ENCODE measurements at places on chromosomes 6 and 20.

DNA sequence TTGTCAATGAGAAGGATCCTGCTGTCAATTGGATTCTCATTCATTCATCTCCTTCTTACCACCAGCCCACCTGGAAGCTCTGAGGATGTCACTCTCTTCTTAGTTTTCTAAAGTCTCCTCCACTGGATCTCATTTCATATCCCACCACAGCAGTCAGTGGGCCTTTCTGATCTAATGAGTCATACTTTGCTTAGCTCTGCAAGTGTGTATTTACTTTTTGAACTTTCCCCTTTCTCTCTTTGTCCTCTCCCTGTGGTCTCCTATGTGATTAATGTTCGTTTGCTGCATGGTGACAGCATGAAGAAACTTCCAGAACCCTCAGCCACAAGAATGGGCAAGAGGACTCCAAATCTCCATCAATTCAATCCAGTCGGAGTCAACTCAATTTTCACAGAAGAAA, 63.6 kb upstream of the SYNDIG1 start:
- no peaks in the 10 kb centered on the region for H3K27me3 ChIP-seq
- no peak overlapping the region for H3K27ac ChIP-seq
- no peaks in the 10 kb centered on the region for H3K36me3 ChIP-seq
- no peaks in the 10 kb centered on the region for H3K4me1 ChIP-seq

GRCh38 chr20:17733767-17734304, 34.1 kb downstream of the BANF2 start:
- DNase-seq, result no peak
- H3K27ac ChIP-seq, result no peak overlapping the region
- H3K4me1 ChIP-seq, result no peaks in the 10 kb centered on the region

DNA sequence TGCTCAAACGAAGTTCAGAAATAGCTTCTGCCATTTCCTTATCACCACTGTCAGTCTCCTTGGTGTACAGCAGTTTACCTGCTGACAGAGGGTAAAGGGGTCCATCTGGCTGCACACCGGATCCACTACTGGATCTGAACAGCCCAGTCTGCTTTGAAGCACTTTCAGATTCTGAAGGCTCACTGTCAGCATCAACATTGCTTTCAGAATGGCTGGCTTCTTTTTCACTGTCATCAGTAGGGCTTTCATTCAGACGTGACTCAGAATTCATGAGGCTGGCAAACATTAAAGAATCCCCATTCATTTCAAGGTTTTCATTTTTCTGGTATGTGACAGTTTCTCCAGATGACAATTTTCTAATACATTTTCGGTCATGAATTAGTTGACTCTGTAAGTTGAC, 21.0 kb upstream of the PNISR start:
- no peak overlapping the region for H3K4me3 ChIP-seq
- no peaks in the 10 kb centered on the region for H3K36me3 ChIP-seq
- DNase-seq, result no peak
- H3K4me1 ChIP-seq, result no peaks in the 10 kb centered on the region

GRCh38 chr6:154234019-154234772, 122.4 kb downstream of the IPCEF1 start:
- H3K4me1 ChIP-seq, result peaks cover 28% of the 10 kb centered on the region
- peak overlapping the region; percentile 9 for H3K27ac ChIP-seq
- no peaks in the 10 kb centered on the region for H3K27me3 ChIP-seq
- H3K36me3 ChIP-seq, result no peaks in the 10 kb centered on the region

- H3K27me3 ChIP-seq, result no peaks in the 10 kb centered on the region
- peak overlapping the region; percentile 55 for H3K4me3 ChIP-seq
- H3K27ac ChIP-seq, result no peak overlapping the region
- H3K4me1 ChIP-seq, result peaks cover 2% of the 10 kb centered on the region
These were observed 76.6 kb upstream of the HSF2 start for GRCh38 chr6:122322824-122323223.

DNA sequence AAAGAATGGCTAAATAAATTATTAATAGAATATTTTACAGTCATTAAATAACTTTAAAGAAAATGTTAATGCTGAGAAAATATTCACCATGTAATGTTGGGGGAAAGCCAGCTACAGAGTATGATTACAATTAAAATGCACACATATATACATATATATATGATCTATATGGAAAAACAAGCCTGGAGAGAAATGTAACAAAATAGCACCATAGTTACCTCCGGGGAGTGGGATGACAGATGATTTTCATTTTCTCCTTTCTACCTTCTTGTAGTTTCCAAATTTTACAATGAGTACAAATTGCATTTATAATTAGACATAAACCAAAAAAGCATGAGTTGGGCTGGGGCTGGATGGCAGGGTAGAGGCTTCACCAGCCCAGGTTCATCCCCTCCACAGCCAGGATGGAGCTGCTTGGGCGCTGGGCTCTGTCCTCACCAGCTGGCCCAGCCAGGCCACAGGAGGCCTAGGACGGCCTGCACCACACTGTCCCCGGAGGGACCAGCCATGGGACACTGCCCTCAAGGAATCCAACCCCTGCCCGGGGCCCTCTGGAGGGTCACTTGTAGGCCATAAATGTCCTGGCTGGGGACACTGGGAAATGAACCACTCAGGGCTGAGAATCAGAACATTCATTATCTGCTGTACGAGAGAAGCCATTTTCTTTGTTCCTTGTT, 10.3 kb downstream of the C20orf203 start:
- no peak overlapping the region for H3K27ac ChIP-seq
- DNase-seq, result no peak
- no peaks in the 10 kb centered on the region for H3K36me3 ChIP-seq

All from effector memory CD4-positive, alpha-beta T cell (primary cell).